NCI-H524 treated with DMSO at 0.1 percent for 48 hours (cell line): ENCODE measurements at places on chromosomes 16 and 17.

DNA sequence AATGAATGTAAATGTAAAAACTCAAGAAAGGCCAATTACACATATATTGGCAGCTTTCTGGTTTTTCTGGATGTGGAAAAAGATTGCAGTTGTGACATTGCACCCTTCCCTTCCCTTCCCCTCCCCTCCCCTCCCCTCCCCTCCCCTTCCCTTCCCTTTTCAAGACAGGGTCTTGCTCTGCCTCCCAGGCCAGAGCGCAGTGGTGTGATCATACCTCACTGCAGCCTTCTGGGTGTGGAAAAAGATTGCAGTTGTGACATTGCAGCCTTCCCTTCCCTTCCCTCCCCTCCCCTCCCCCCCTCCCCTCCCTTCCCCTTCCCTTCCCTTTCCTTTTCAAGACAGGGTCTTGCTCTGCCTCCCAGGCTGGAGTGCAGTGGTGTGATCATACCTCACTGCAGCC, 41.7 kb downstream of the PIK3R5 start:
- DNase-seq, result no peak

- DNase-seq, result no peak
These were observed 5.6 kb upstream of the MTSS2 start for GRCh38 chr16:70691223-70692129.

GRCh38 chr16:10242916-10243315, 60.7 kb upstream of the GRIN2A start:
- DNase-seq, result no peak

DNA sequence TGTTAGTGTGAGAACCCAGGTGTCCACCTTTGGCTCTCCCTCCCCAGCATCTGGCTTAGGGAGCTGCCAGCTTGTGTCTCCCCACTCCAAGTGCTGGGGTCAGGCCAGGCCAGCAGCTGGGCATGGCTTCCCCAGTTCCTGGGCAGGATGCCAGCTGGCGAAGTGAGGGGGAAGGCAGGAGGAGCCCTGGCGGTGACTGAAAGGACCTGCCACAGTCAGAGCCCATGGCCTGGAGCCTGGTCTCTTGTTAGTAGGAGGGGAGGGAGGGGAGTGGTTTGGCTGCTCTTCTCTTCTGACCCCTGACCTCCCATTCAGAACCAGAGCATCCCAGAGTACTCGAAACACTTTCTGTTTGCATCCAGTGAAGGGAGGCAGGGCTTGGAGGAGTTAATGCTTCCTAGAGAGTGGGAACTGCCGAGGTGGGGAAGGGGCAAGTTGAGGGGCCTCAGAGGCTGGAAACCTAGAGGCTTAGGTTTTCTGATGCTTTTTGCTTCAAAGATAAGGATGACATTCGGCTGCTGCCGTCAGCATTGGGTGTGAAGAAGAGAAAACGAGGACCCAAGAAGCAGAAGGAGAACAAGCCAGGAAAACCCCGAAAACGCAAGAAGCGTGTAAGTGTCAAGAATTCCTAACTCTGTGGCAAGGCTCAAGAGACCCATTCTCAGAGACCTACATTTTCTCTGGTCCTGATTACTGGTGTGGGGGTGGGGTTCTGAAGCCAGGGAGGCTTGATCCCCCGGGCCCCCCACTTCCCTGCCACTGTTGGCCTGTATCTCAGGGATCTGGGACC, 772 bp downstream of the CHD3 start:
- DNase-seq, result peak; percentile 54

DNA sequence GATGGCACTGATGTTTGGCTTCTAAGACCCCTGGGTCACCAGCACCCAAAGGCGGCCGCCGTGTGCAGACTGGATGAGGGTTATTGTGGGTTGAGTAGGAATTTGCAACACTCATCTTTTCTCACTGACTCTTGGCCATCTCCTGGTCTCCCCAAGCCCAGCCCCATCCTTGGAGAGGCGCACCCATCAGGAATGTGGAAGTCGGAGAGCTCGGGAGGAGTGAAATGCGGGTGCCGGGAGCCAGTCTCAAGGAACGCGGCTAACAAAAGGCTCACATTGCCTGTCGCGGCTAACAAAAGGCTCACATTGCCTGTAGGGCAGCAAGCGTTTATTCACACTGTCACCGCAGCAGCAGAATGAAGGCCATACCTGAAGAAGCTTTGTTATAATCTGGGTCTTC, 248.6 kb downstream of the FOXL1 start:
- DNase-seq, result no peak

GRCh38 chr16:49621241-49622083, 234.4 kb downstream of the ZNF423 start:
- no peak for DNase-seq

- peak; percentile 98 for DNase-seq
These were observed 11.0 kb downstream of the ADORA2B start for GRCh38 chr17:15955793-15956541.

DNA sequence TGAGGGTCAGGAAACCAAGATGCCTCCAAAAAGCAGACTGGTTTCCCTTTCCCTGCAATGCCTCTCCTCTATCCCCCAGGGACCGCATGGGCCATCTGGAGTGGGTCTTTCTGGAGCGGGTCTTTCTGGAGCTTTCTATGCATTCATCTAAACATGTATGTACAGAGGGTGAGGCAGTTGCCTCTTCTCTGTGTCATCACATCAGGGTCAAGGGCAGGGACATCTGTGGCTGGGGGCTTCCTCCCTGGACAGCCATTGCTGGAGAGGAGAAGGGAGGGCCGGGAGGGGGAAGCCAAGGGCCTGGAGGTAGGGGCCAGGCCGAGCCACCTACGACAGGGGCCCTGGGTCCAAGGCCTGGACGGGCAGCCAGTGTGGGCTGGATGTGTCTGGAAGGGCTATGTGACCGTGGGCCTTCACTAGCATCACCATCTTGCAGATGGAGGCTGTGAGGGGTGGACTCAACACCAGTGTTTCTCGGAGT, 840 bp downstream of the ADCY7 start:
- no peak for DNase-seq

- no peak for DNase-seq
These were observed 2.0 kb downstream of the SPPL2C start for GRCh38 chr17:45846646-45847045.
